ENCODE measurements at places on chromosomes 6 and 20. TPM values are rescaled to one million over a fixed set of nuclear protein-coding genes. Genes with fewer than 3 reads are reported as not detected.

DNA sequence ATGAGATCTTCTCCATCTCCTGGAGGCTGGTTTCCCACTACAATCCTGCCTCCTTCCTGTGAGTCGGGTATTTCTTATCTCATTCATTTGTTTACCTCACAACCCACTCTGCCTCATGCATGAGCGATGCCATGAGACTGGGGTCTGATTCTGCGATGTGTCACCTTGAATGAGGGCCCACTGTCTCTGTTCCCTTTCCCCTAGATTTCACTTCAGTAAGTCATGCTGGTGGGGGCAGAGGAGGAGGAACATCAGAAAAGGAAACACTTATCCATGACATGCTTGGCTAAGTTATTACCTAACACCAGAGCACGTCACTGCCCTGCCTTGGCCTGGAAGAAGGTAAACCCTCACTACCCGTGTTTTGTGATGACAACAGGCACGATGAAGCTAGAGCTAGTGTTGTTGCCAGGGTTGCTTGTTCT is 337.4 kb upstream of the PRDM1 start:
- no peak for DNase-seq
- H3K36me3 ChIP-seq: no peaks in the 10 kb centered on the region

- H3K27ac ChIP-seq: no peak overlapping the region
- H3K4me1 ChIP-seq: no peaks in the 10 kb centered on the region
- H3K27me3 ChIP-seq: no peaks in the 10 kb centered on the region
- H3K36me3 ChIP-seq: no peaks in the 10 kb centered on the region
These were observed 566.8 kb downstream of the TFAP2A start for GRCh38 chr6:9848094-9848493.

- H3K27ac ChIP-seq: no peak overlapping the region
- no peaks in the 10 kb centered on the region for H3K27me3 ChIP-seq
- no peaks in the 10 kb centered on the region for H3K36me3 ChIP-seq
- H3K4me3 ChIP-seq: no peak overlapping the region
These were observed 256.8 kb downstream of the CDKAL1 start for GRCh38 chr6:20791074-20791473.

DNA sequence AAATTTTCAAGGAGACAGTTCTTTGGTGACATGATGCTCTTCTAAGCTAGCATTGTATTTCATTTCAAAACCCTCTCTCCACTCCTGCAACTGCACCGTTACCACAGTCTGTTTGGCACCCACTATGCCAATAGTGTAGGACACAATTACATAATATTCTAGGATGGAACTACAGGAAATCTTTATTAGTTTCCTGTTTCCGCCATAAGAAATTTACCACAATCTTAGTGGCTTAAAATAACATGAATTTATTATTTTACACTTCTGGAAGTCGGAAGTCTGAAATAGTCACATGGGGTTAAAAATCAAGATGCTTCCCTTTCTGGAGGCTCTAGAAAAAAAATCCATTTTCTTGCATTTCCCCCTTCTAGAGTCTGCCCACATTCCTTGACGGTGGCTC is 733.1 kb downstream of the HDGFL1 start:
- no peak overlapping the region for H3K4me3 ChIP-seq
- no peaks in the 10 kb centered on the region for H3K4me1 ChIP-seq
- H3K27ac ChIP-seq: no peak overlapping the region

GRCh38 chr20:1174787-1175186 is 10.0 kb downstream of the TMEM74B start:
- H3K4me1 ChIP-seq: no peaks in the 10 kb centered on the region
- H3K36me3 ChIP-seq: peaks cover 6% of the 10 kb centered on the region
- H3K27ac ChIP-seq: no peak overlapping the region

GRCh38 chr6:51812231-51812630 is 275.2 kb downstream of the PKHD1 start:
- no peaks in the 10 kb centered on the region for H3K4me1 ChIP-seq
- DNase-seq: no peak
- no peak overlapping the region for H3K4me3 ChIP-seq
- no peaks in the 10 kb centered on the region for H3K27me3 ChIP-seq
- no peak overlapping the region for H3K27ac ChIP-seq

GRCh38 chr6:6699741-6700367 is 111.3 kb downstream of the LY86 start:
- DNase-seq: no peak
- no peaks in the 10 kb centered on the region for H3K36me3 ChIP-seq
- H3K4me3 ChIP-seq: no peak overlapping the region
- no peaks in the 10 kb centered on the region for H3K4me1 ChIP-seq
- H3K27ac ChIP-seq: no peak overlapping the region

- no peak for DNase-seq
- no peaks in the 10 kb centered on the region for H3K36me3 ChIP-seq
- no peaks in the 10 kb centered on the region for H3K4me1 ChIP-seq
- H3K27me3 ChIP-seq: no peaks in the 10 kb centered on the region
These were observed 538.7 kb upstream of the POU3F2 start for GRCh38 chr6:98295515-98296175.

DNA sequence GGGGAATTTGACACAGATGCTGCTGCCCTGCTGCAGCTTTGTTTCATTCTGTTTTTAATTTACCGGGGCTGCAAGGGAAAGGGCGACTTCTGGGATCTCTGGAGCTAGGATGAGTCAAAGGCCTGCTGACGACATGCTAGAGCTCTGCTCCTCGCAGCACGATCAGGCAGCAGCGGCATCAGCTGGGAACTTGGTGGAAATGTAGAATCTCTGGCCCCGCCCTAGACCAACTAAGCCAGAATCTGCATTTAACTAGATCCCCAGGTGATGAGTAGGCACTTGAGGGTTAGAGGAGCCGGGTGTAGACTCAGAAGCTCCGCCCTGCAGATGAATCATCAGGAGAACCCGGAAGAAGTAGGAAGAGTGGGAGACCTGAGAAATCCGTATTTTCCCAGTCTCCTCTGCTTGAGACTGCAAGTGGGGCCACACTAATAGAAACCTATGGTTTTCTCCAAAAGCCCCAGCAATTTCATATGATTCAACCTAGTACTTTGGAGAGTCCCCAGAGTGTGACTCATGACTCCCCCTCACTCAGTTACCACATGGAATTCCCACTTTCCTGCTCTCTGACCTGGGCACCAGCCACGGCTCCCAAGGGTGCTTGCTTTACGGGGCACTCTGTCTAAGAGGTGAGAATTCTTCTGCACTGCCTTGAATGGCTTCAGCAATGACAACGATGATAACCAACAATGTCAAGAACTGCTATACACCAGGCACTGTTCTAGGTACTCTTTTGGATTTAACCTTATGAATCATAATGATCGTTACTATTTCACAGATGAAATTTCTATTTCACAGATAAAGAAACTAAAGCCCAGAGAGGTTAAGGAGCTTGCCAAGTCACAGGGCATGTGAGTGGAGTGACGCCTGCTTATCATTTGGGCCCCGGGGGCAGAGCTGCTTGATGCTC is 18.1 kb downstream of the TUBB2B start:
- H3K27me3 ChIP-seq: no peaks in the 10 kb centered on the region
- peak; percentile 60 for DNase-seq
- H3K4me3 ChIP-seq: no peak overlapping the region
- H3K4me1 ChIP-seq: peaks cover 44% of the 10 kb centered on the region

- peak overlapping the region; percentile 79 for H3K27ac ChIP-seq
- no peaks in the 10 kb centered on the region for H3K36me3 ChIP-seq
- H3K4me1 ChIP-seq: peaks cover 24% of the 10 kb centered on the region
- no peak for DNase-seq
- peak overlapping the region; percentile 62 for H3K4me3 ChIP-seq
These were observed 1.1 kb upstream of the MYB start for GRCh38 chr6:135179920-135180541.

DNA sequence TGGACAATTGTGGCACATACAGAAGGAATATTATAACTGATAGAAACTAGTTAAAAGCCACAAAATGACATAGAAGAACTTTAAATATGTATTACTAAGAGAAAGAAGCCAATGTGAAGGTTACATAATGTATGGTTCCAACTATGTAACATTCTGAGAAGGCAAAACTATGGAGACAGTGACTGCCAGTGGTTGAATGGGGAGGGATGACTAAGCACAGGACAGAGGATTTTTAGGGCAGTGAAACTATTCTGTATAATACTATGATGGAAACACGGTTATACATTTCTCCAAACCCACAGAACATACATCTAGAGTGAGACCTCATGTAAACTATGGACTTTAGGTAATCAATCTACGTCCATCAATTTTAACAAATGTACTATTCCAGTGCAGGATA is 22.4 kb downstream of the SYNCRIP start:
- DNase-seq: no peak
- peaks cover 3% of the 10 kb centered on the region for H3K36me3 ChIP-seq
- H3K27me3 ChIP-seq: no peaks in the 10 kb centered on the region
- H3K4me3 ChIP-seq: no peak overlapping the region
- H3K4me1 ChIP-seq: no peaks in the 10 kb centered on the region

- H3K4me3 ChIP-seq: no peak overlapping the region
- H3K27me3 ChIP-seq: no peaks in the 10 kb centered on the region
- no peak overlapping the region for H3K27ac ChIP-seq
- H3K4me1 ChIP-seq: no peaks in the 10 kb centered on the region
- H3K36me3 ChIP-seq: no peaks in the 10 kb centered on the region
These were observed 44.1 kb upstream of the GRM4 start for GRCh38 chr6:34189806-34190503.

DNA sequence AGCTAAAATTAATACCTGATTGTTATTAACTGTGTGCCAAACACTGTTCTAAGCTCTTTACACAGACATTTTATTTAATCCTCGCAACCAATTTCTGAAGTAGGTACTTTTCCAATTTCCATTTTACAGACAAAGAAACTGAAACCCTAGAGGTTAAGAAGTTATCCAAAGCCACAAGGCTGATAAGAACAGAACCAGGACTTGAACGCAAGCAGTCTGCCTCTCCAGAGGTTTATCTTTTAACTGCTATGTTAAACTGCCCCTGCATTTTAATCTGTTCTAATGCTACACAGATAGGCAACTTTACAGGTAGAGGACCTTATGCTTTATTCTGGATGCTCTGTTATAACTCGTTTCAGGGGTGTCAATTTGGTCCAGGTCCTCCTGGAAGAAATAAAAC is 118.2 kb downstream of the SLC16A10 start:
- H3K4me3 ChIP-seq: no peak overlapping the region
- no peak for DNase-seq
- no peaks in the 10 kb centered on the region for H3K36me3 ChIP-seq
- H3K4me1 ChIP-seq: no peaks in the 10 kb centered on the region
- H3K27me3 ChIP-seq: no peaks in the 10 kb centered on the region
- H3K27ac ChIP-seq: no peak overlapping the region

DNA sequence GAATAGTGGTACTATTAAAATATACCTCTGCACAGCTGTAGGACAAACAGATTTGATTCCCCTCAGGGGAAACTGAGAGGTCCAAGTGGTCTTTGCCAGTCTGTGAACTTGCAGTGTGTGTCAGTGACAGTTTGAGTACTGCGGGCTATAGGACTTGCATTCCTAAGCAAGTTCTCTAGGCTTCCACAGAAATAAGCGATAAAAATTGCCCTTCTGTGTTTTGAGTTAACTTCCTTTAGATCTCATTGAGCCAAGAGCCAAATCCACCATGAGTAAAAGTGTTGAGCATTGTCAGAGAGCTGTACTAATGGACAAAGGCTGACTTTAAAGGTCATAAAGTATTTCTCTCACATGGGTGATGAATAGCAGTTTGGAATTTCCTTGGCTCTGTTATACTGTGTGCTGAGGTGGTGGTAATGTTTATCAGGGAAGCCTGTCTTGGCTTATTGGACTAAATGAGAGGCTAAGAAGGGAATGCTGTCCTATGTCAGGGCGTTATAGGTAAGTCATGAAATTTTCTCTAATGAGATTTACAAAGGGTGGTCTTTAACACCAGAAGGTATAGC is 122.6 kb upstream of the MAP3K7 start:
- no peaks in the 10 kb centered on the region for H3K27me3 ChIP-seq
- no peak overlapping the region for H3K4me3 ChIP-seq
- no peak overlapping the region for H3K27ac ChIP-seq
- no peaks in the 10 kb centered on the region for H3K36me3 ChIP-seq

DNA sequence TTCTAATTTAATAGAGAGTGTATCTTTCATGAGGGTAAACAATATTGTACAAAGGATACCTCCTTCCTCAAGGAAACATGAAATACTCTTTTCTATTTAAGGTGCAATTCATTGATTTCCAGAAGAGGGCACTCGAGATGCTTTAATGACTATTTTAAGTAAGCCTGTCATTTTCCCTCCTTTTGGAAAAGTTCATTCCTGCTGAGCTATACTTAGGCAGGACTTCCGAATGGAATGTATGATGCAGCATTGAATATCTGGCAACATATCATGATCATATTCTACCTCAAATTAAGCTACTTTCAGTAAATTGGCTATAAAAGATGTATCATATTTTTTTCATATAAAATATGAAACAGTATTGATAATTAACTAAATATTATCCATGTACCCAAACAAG is 5.0 kb downstream of the DST start:
- DNase-seq: peak; percentile 7
- no peak overlapping the region for H3K4me3 ChIP-seq
- H3K27me3 ChIP-seq: no peaks in the 10 kb centered on the region

- H3K27me3 ChIP-seq: no peaks in the 10 kb centered on the region
- H3K4me3 ChIP-seq: no peak overlapping the region
- no peaks in the 10 kb centered on the region for H3K4me1 ChIP-seq
- no peaks in the 10 kb centered on the region for H3K36me3 ChIP-seq
These were observed 186.4 kb downstream of the SASH1 start for GRCh38 chr6:148529010-148529409.

GRCh38 chr6:99618649-99619408 is 12.2 kb downstream of the PRDM13 start:
- H3K27me3 ChIP-seq: peaks cover 1% of the 10 kb centered on the region
- H3K4me1 ChIP-seq: no peaks in the 10 kb centered on the region
- no peaks in the 10 kb centered on the region for H3K36me3 ChIP-seq
- DNase-seq: no peak
- H3K4me3 ChIP-seq: no peak overlapping the region

- H3K4me1 ChIP-seq: peaks cover 1% of the 10 kb centered on the region
- DNase-seq: no peak
- no peaks in the 10 kb centered on the region for H3K27me3 ChIP-seq
These were observed 70.7 kb downstream of the SLX4IP start for GRCh38 chr20:10505827-10506226.

GRCh38 chr6:124671324-124671723 is 290.9 kb upstream of the RNF217 start:
- no peaks in the 10 kb centered on the region for H3K4me1 ChIP-seq
- DNase-seq: no peak
- H3K27ac ChIP-seq: no peak overlapping the region
- no peak overlapping the region for H3K4me3 ChIP-seq

- H3K36me3 ChIP-seq: no peaks in the 10 kb centered on the region
- H3K4me3 ChIP-seq: no peak overlapping the region
- 0 out of 2 replicates have a peak, but pooled peaks cover 2% of the 10 kb centered on the region for H3K27me3 ChIP-seq
These were observed 71.4 kb upstream of the MAFB start for GRCh38 chr20:40760399-40760798.

Gene OTOR
- not detected for polyA plus RNA-seq

Gene PYGB
- polyA plus RNA-seq: 27.6 TPM

Gene SCAND1
- polyA plus RNA-seq: 117 TPM

Gene SMOC2
- polyA plus RNA-seq: not detected

Gene ESR1
- polyA plus RNA-seq: 0.39 TPM

Gene BAK1
- polyA plus RNA-seq: 67.5 TPM

Gene PPP1R10
- polyA plus RNA-seq: 46.3 TPM

Gene CLVS2
- polyA plus RNA-seq: not detected

Gene HLA-DQB1
- polyA plus RNA-seq: 85.5 TPM

Gene KCNK5
- polyA plus RNA-seq: 1.3 TPM

Gene IFNGR1
- polyA plus RNA-seq: 95.2 TPM

Gene BTBD3
- 0.02 TPM for polyA plus RNA-seq

Gene ANKRD66
- not detected for polyA plus RNA-seq

Gene FOXF2
- polyA plus RNA-seq: not detected

Gene PAK5
- not detected for polyA plus RNA-seq

Gene RHAG
- not detected for polyA plus RNA-seq

All from GM12878 (cell line).